Activated CD8-positive, alpha-beta memory T cell treated with anti-CD3 and anti-CD28 coated beads for 4 hours (primary cell): ENCODE measurements at places on chromosomes 3 and 15.

GRCh38 chr15:70236341-70237086, 138.8 kb upstream of the TLE3 start:
- DNase-seq: no peak

GRCh38 chr3:42205800-42206514, 60.0 kb downstream of the CCK start:
- DNase-seq: no peak

- DNase-seq: no peak
These were observed 69.5 kb downstream of the CCDC54 start for GRCh38 chr3:107446706-107447105.

DNA sequence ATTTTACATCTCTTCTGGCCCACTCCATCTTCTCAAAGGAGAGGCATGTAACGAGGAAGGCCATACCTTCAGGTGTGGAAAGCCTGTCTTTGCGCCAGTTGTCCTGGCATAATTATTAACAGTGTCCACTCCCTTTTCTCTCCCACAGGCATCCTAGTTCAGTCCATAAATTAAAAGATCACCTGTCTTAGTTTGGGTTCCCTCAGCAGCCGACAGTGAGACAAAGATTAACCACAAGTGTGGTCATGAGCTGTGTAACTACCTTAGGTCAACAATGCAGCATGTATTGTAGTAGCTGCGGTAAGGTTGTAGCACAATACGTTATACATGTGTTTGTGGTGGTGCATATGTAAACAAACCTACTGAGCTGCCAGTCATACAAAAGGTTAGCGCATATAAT, 103.3 kb upstream of the GALNT15 start:
- no peak for DNase-seq

- DNase-seq: no peak
These were observed 12.3 kb upstream of the KLHL40 start for GRCh38 chr3:42673082-42673481.

DNA sequence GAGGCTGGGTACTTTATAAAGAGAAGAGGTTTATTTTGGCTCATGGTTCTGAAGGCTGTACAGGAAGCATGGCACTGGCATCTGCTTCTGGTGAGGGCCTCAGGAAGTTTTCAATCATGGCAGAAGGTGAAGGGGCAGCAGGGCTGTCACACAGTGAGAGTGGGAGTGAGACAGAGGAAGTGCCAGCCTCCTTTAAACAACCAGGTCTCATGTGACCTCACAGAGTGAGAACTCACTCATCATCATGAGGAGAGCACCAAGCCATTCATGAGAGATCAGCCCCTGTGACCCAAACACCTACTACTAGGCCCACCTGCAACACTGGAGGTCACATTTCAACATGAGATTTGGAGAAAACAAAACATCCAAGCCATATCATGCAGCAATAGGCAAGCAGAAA, 9.3 kb upstream of the RFTN1 start:
- no peak for DNase-seq

- no peak for DNase-seq
These were observed 34.9 kb downstream of the PIK3CB start for GRCh38 chr3:138799822-138800221.

DNA sequence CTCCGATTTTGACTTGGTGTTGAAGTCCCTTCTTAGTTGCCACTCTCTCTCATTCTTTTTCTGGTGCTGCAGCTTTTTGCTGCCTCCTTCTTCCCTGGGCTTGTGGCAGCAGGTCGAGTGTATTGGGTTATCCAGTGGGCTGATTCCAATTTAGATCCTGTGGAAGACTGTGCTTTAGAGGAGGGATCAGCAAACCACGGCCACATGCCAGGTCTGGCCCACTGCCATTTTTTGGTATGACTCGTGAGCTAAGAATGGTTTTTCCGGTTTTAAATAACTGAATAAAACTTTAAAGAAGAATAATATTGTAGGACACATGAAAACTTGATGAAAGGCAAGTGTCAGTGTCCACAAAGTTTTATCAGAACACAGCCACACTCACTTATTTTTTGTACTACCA, 330.5 kb downstream of the ROBO2 start:
- no peak for DNase-seq

DNA sequence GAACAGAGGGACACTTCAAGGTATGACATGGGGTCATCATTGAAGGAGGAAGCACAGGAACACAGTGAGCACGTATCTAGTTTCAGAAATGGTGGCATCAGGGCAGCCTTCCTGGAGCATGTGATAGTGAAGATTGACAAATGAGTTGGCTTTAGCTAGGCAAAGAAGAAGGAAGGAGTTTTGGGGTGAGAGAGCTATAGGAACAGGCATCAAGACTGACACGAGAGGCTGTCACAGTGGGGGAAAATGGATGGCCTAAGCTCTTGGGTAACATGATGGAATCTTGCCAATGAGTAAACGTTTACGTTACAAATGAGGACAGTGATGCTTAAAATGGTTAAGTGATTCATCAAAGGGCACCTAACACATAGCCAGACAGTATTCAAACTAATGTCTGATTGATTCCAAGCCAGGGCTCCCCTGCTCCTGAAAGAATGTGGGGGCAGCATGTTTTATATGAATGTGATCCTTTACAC, 23.1 kb upstream of the GPR171 start:
- DNase-seq: no peak

DNA sequence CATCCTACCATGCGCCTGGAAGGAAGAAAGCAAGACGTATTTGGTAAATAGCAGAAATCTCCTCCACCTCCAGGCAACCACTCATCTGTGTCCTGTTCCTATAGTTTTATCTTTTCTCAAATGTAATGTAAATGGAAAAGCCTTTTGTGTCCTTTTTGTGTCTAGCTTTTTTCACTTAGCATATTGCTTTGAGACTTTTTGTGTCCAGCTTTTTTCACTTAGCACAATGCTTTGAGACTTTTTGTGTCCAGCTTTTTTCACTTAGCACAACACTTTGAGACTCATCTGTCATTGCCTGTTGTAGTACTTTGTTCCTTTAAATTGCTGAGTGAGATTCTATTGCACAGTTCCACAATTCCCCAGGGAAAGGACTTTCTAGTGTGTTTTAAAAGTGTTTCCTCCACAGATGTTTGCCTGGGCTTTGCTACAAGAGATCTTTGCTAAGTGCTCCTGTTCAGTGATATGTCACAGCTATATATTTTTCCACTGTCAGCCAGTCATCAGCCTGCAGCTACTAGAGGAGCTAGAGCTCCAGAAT, 27.9 kb upstream of the MUC13 start:
- DNase-seq: no peak

- no peak for DNase-seq
These were observed at the start of gene EFCC1 for GRCh38 chr3:129001101-129001805. Gene EFCC1 (plus strand): TSS chr3:129001304. CDS start chr3:129001629, 325 bp downstream.

GRCh38 chr3:37148208-37148607, 26.2 kb downstream of the LRRFIP2 start:
- DNase-seq: no peak

- no peak for DNase-seq
These were observed 439.9 kb upstream of the NAALADL2 start for GRCh38 chr3:174419216-174419615.

- no peak for DNase-seq
These were observed 242.3 kb downstream of the FHIT start for GRCh38 chr3:61008998-61009380.

GRCh38 chr3:157075693-157076420, 84.1 kb downstream of the CCNL1 start:
- no peak for DNase-seq

GRCh38 chr3:177290633-177291032, 93.4 kb upstream of the TBL1XR1 start:
- no peak for DNase-seq

DNA sequence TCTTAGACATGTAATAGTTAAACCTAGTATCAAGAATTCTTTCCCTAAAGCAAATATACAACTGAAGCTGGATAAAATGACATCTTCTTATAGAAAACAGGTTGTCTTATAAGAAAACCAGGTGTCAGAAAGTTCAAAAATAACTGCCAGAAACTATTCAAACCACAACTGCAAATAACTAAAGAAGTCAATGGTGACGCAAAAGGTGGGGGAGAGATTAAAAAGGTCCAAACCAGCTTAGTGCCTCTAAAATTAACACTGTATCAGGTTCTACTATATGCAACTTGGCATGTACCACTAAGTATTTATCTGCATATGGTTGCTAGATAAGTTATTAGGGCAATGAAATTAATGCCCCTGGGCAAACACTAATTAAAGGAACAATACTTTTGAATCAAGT, 136.8 kb downstream of the TBL1XR1 start:
- no peak for DNase-seq

DNA sequence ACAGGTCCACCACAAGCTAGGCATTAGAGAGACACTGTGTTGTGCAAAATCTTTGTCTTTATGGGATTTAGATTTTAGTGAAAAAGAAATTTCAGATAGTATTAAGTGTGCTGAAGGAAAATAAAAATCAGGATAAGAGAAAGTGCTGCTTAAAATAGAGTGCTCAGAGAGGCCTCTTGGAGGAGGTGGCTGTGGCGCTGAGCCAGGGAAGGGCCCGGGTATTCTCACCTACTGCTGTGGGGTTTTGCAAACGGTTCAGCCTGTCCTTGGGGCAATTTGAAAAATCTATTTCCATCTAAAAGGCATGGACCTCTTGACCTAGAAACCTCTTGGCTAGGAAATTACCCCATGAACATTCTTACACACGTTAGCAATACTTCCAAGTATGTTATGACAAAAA, 267.7 kb downstream of the TJP1 start:
- DNase-seq: no peak

- no peak for DNase-seq
These were observed 21.3 kb upstream of the GOLIM4 start for GRCh38 chr3:168117059-168117458.

- no peak for DNase-seq
These were observed 131.8 kb upstream of the MCTP2 start for GRCh38 chr15:94099574-94099960.

GRCh38 chr15:74376226-74376625, 8.8 kb upstream of the CYP11A1 start:
- DNase-seq: no peak

DNA sequence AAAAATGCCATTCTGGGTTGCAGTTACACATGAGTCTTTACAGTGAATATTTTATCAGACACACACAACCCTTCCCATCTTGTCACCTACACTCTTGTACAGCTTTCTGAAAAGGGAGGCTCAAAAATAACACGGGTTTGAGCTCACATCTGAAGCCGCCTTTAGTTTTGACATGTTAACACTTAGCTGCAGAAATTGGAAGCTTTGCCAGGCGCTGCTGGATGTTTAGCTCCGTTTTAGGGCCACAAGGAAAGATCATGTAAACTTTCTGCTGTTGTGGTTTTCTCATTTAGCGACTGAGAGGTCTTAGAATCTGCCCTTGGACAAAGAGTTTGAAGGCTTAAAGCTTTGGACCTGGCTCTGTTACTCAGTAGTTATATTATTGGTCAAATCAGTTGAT, 120.1 kb downstream of the OXNAD1 start:
- DNase-seq: no peak

DNA sequence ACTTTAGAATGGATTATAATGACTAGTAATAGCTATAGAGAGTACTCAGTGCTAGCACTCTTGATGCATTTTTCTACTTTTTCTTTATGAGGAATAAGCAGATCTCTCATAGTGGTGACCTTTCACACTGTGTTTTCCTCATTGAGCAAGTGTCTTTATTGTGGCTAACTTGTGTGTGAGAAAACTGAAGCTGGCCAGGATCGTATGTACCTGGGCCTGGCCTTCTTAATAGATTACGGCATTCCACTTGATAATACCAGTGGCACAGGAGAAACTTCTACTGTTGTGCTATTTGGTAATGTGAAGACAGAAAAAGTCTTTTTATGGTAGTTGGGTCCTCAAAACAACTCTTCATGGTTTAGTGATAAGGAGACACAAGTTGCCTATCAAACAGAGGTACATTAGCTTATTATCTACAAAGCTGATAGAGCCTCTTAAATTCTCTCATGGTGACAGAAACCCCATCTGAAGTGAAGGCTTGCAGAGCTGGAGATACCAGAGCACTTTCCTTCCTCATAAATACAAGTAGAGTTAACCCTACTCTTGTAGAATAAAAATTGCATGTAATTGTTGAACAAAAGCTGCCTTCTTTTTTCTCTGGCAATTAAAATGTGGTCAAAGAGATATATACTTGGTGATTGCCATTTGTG, 64.6 kb downstream of the LYSMD4 start:
- DNase-seq: no peak

GRCh38 chr3:119401503-119402440, 61.6 kb downstream of the TMEM39A start:
- no peak for DNase-seq

DNA sequence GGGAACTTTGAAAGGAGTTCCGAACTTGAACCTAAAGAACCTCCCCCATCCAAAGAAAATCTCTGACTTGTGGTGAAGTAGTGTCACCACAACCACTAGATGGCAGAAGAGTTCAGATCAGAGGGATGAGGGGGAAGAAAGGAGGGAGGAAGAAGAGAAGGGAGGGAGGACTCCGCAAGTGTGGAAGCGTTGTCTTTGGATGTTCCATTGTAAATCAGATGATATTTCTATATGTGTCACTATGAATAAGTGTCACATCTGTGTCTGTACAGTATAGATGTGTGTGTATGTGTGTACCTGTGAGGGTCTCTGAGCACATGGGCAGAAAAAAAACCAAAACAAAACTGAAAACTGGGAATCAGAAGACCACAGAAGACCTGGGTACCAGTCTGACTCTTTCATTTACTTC, 16.9 kb downstream of the SLC24A1 start:
- DNase-seq: no peak

DNA sequence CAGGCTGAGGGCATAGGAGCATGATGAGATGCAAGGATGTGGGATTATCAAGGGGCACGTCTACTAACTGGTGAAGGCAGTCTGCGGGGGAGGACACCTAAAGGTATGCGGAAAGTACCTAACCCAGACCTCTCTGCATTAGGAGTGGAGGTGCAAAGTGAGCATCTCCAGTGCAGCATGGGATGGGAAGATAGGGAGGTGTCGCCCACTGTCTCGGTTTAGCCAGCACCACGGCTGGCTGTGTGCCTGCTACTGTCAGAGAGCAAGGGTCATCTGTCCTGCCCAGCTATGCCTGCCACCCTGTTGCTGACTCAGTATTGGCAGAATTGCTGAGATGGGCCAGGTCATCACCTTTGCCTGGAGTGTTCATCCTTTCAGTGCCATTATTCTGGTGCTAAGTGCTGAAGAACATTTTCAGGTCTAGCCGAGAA, 40.1 kb downstream of the OXNAD1 start:
- peak; percentile 33 for DNase-seq

- DNase-seq: no peak
These were observed 6.9 kb downstream of the PRICKLE2 start for GRCh38 chr3:64218329-64218728.
